COLO829 (cell line): ENCODE measurements at places on chromosomes 1 and 21.

DNA sequence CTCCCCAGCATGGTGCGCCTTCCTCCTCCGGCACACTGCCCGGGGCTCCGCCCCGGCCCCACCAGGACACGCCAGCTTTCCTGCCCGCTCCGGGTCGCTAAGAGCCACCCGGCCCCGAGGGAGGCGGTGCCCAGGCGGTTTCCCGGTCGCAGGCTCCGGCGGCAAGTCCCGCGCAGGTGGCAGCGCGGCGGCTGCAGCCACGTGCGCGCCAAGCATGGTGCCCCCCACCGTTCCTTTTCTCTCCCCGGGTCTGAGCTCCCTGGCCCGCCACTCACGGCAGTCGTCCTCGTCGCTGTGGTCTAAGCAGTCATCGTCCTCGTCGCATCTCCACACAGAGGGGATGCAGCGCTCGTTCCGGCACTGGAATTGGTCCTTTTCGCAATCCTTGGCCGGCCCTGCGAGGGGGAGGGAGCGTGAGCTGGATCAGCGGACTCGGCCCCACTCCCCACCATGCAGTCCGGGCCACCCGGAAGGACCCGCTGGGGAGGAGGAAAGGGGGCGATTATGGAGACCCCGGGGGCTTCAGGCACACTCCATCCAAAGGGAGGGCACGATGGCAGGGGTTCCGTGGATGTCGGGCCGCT lies 1.2 kb downstream of the LRP8 start:
- DNase-seq: no peak

- DNase-seq: peak; percentile 8
Observed at GRCh38 chr1:213821175-213821942, 166.4 kb upstream of the PROX1 start.

GRCh38 chr1:210598135-210598652 lies 269.5 kb downstream of the HHAT start:
- no peak for DNase-seq

GRCh38 chr1:229104654-229105053 lies 166.3 kb upstream of the RAB4A start:
- no peak for DNase-seq

DNA sequence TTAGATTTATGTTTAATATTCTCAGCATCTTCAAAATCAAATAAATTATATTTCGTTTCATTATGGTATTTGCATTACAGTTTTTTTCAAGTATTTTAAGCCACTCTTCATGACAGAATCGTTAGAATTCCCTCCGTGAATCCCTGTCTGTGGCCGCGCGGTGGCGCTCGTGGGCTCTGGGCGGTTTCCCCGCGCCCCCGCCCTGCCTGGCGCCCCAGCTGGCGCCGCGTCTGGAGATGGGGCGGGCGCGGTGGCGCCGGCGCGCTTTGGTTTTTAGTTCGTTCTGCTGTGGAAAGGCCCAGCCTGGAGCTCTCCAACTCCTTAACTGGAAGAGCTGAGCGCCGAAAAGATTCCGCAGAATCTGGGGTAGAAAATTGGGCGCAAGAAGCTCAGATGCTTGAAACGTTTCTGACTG lies 25.7 kb downstream of the PRMT2 start:
- no peak for DNase-seq

DNA sequence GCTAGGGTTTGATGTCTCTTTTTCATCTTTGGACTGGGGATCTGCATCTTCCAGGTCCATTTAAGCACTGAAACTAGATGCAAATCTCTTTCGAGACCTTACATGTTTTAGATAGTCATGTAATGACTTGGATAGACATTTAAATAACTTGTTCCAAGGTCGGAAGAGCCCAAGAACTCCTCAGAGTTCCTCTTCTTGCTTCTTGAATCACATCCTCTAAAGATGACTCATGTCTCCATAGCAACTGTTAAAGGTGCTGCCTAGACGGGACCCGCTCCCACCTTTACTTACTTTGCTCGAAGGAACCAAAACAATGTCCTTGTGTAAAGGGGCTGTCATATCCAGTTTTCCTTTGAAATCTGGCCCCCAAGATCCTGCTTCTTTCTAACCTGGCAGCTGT lies 130.0 kb downstream of the EDEM3 start:
- no peak for DNase-seq

GRCh38 chr21:39116761-39117439 lies 66.4 kb downstream of the PSMG1 start:
- no peak for DNase-seq

- DNase-seq: peak; percentile 37
Observed at GRCh38 chr1:202671399-202671798, 38.9 kb downstream of the SYT2 start.
